ENCODE measurements at places on chromosomes 11 and 22.

DNA sequence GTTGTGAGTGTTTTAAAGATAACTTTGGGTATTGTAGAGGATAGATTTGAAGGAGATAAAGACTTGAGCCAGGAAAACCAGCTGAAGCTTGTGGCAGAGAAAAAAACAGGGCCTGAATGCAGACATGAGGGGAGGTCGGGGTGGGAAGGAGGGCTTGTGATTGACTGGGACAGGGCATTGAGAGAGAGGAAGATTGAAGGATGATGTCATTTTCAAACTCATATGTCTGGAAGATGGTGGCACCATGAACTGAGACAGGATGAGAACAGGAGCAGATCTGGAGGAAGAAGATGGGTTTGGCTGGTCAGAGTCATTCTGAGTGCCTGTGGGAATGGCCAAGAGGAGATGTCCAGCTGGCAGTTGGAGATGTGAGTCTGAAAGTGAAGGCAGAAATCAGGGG lies 14.7 kb downstream of the CSNK2A3 start:
- no peak for DNase-seq

DNA sequence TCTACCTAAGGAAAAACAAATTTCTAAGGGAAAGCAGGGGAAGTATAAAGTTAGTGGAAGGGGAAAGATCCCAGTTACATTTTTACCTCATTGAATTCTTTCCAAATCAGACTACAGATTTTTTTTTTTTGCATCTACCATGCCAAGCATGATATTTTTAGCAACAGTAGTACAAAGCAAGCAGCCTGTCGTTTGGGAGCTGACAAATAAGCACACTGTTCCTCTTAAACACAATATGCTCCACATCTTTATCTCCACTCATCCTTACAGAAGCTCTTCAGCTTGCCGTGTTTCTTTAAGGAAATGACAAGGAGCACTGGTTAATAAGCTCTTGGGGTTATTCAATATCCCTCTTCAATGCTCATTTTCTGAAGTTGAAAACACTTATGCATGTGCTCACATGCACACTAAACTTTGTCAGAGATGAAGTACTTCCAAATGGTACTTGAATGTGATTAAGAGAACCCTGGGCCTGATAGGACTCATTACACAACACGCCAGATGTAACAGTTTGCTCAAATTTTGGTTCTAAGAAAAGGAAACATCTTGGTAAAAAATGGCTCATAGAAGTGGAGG lies 53.8 kb downstream of the PAX6 start:
- no peak for DNase-seq

GRCh38 chr11:19868281-19868821 lies 155.7 kb downstream of the NAV2 start:
- no peak for DNase-seq

DNA sequence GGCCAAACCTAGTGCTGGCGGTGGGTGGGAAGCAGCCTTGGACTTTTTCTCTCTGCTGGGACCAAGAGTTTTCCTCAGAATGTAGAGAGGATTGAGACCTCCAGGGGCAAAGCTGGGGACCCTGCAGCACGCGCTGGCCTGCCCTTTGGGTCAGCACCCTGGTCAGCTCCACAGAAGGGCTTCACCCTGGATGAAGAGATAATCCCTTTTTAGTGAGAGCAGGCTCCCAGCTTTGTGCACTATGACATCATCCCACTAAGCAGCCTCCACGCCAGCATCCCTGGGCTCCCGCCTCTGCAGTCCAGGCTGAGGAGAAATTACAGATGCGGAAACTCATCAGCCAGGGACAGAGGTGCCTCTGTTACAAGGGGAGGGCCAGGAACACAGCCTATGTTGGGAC lies 23.5 kb downstream of the DRICH1 start:
- no peak for DNase-seq

All from effector memory CD4-positive, alpha-beta T cell (primary cell).